Bronchial epithelial cell (primary cell): ENCODE measurements at places on chromosomes 4 and X.

GRCh38 chrX:72430405-72430968 is 124.8 kb upstream of the CITED1 start:
- no peak for DNase-seq

- no peak for DNase-seq
Measured at GRCh38 chr4:32560306-32560705, 1840.1 kb downstream of the PCDH7 start.

GRCh38 chr4:142416121-142416520 is 430.0 kb downstream of the INPP4B start:
- peak; percentile 87 for DNase-seq

DNA sequence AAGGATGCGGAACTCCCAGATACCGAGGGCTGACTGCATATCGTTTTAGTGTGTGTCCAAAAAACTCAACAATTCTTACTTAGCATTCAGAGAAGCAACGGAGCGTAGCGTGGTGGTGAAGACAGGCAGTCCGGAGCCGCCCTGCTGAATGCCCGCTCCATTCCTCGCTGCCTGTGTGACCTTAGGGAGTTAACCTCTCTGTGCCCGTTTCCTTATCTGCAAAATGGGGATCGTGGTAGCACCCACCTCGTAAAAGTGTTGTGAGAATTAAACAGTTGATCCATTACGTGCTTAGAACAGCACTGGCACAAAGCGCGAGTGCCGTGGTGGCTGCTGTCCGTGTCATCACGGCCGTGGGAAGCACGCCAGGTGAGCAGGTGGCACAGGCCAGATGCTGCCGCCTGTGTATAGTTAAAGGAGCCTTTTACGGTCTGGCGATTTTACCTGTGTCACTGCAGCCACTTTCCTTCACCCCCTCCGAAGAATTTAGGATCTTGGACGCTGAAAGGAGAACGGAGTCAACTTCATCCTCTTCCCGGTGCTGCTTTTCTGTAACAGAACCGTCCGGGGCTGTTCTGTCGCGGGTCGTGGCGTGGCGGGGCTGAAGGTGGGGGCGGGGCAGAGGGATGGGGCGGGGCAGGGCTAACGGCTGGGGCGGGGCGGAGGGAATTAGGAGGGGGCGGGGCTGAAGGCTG is 885 bp downstream of the CCDC110 start:
- peak; percentile 18 for DNase-seq

- no peak for DNase-seq
Measured at GRCh38 chr4:99564921-99565320, 1.1 kb upstream of the TRMT10A start.

GRCh38 chr4:155265113-155265512 is 56.7 kb downstream of the NPY2R start:
- no peak for DNase-seq

- DNase-seq = peak; percentile 30
Measured at GRCh38 chr4:19327364-19327763, 924.3 kb upstream of the SLIT2 start.

DNA sequence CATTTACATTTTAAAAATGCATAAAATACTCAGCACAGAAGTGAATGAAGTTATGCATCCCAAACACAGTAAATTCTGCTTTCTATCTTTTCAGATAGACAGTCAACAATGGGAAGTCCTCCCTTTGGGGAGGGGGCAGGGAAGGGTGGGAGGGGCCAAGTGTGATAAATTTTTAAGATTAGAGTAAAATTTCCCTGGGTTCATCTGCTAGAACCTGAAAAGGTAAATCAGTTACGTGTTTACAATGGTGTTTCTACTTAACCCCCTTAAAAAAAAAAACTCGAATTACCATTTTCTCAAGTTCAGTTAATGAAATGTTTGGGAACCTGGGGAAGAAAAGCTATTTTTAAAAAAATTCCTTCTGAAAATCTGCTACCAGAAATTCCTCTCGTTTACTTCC is 9.1 kb downstream of the PITX2 start:
- DNase-seq = no peak

GRCh38 chr4:122364700-122365404 is 14.0 kb upstream of the ADAD1 start:
- DNase-seq = no peak

GRCh38 chr4:169059306-169060211 is 49.5 kb upstream of the CBR4 start:
- DNase-seq = no peak

- no peak for DNase-seq
Measured at GRCh38 chr4:62320612-62321011, 1120.5 kb downstream of the ADGRL3 start.

- no peak for DNase-seq
Measured at GRCh38 chrX:115719171-115719570, 158.2 kb downstream of the PLS3 start.

DNA sequence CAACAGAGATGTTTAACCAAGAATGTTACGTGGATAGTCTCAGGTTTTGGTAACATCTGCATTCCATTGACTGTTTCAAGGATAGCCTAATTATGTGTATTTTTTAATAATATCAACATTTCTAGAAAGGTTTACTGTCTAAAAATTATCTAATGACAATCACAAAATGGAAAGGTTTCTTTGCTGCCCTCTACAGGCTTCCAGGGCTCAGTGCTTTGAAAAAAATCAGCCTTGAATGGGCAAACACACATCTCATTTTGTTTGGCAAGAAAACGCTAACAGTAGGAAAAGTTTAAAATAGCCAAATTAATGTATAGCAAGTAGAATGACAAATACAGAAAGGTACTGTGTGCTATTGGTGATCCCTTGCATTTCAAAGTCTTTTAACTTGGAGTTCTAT is 223.4 kb upstream of the PRPS2 start:
- peak; percentile 28 for DNase-seq

DNA sequence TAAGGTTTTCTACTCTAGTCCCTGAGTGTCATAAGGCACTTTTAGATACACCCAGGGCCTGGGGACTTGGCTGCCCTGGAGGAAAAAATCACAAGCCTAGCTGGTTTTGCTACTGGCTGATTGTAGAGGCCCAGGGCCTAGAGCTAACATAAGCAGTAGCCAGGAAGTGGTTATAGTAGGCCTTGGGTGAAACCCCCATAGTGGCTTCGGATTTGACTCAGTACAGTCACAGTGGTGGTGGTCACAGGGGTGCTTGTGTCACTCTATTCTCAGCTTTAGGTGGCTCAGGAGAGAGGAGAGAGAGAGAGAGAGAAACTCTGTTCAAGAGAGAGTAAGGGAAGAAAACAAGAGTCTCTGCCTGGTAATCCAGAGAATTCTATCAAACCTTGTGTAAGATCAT is 194.5 kb upstream of the EDA2R start:
- no peak for DNase-seq

GRCh38 chr4:11286533-11286932 is 142.2 kb downstream of the HS3ST1 start:
- no peak for DNase-seq

- peak; percentile 25 for DNase-seq
Measured at GRCh38 chr4:100417565-100417964, 100.3 kb downstream of the EMCN start.

GRCh38 chr4:99430106-99430505 is 5.0 kb downstream of the ADH7 start:
- DNase-seq = peak; percentile 51

GRCh38 chrX:46247456-46247855 is 297.8 kb downstream of the ZNF674 start:
- peak; percentile 47 for DNase-seq
